ENCODE measurements at places on chromosomes 1 and 21.

GRCh38 chr1:52867087-52867863, 24.7 kb downstream of the ZYG11A start:
- DNase-seq: no peak

- DNase-seq: no peak
Observed at GRCh38 chr1:63693944-63694571, 79.8 kb upstream of the ROR1 start.

DNA sequence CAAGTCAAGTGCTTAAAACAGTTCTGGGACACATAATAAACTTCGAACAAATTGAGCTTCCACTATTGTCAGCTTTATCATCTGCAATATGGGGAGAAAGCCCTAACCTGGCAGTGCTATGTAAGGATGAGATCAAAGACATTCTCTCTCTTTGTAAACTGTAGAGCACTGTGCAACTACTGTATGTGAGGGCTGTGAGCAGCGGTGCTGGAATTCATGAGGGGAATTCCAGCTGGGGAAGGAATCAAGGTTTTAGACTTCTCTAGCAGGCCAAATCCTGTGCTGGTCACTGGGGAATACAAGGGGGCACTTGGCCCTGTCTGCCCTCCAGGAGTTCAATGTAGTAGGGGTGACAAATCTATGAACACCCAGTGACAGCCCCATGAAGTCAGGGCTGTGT, 9.3 kb downstream of the FAM151A start:
- DNase-seq: no peak

DNA sequence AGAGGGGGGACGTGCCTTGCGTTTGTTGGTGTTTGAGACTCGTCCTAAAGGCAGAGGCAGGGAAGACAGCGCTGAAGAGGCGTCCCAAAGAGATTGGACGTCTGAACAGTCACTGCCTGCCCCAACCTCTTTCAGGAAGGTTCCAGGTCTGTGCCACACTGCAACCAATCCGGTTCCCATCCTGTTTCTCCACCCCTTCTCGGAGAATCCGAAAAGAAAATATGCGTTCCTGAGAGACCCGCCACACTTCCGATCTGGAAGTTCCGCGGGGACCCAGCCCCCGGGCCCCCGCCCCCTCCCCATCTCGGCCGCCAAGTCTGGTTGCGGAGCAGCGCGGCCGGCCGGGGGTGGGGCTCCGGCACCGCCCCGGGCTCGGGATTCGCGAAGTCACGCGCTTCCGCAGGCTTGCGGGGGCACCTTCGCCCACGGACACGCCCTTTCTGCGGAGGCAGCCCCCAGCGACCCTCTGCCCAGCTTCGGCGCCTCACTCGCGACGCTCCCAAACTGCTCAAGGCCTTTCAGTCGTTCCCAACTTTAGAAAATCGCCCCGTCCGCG, 124.5 kb upstream of the DPYD start:
- DNase-seq: no peak

DNA sequence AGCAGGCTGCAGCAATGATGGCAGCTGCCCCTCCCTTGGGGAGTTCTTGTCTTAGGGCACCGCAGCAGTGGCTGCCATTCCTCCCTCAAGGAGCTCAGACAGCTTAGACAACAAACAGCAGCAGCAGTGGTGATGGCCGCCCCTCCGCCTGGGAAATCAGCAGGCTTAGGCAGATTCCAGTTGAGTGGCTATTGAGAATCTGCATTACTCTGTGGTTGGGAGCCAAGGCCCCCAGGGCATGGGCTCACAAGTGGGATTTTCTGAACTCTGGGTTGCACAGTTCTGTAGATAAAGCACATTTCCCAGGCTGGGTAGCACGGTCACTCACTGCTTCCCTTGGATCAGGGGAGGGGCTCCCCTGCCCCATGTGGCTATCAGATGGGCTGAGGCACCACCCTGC, 1280.7 kb upstream of the TMPRSS15 start:
- no peak for DNase-seq

All from activated CD4-positive, alpha-beta T cell treated with anti-CD3 and anti-CD28 coated beads, Interleukin-2, amount 50 U/mL, for 1 hour (primary cell).